ENCODE measurements at places on chromosomes 2 and 18. TPM values are rescaled to one million over a fixed set of nuclear protein-coding genes. Genes with fewer than 3 reads are reported as not detected.

The CNGA3 gene
- total RNA-seq, result 0.10 TPM

- DNase-seq, result no peak
Measured at GRCh38 chr2:186909095-186909494, 60.1 kb upstream of the ZSWIM2 start.

DNA sequence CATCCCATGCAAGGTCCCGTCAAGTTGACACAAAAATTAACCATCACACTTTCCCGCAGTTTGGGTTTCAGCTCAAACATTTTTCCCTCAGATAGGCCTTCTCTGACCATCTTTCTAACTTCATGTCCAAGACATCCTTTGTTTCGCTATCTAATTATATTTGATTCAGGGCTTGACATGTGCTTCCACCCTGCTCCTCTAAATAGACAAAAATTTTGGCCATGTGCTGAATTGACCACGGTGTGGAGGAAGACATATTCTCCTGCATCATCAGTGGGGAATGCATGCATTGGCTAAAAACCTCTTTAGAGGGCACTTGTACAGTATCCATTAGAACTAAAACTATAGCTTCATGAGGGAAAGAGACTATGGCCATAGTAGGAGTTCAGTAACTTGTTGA lies 81.2 kb downstream of the PLCL1 start:
- DNase-seq, result no peak

The ALPP gene
- total RNA-seq, result not detected

The MTIF2 gene
- 22.9 TPM for total RNA-seq

The ACTG2 gene
- total RNA-seq, result 8.3 TPM

The FABP1 gene
- total RNA-seq, result not detected

The ASXL3 gene
- 7.2 TPM for total RNA-seq

The IGFBP2 gene
- 1,170 TPM for total RNA-seq

- DNase-seq, result peak; percentile 90
Measured at GRCh38 chr2:201451292-201452057, at the start of the genes STRADB and TRAK2. Gene STRADB, plus strand, starts transcription at chr2:201451740. Its CDS starts 3,101 bp downstream, at chr2:201454841. Gene TRAK2, minus strand, starts transcription at chr2:201451458. Its CDS starts 30,951 bp downstream, at chr2:201420507.

DNA sequence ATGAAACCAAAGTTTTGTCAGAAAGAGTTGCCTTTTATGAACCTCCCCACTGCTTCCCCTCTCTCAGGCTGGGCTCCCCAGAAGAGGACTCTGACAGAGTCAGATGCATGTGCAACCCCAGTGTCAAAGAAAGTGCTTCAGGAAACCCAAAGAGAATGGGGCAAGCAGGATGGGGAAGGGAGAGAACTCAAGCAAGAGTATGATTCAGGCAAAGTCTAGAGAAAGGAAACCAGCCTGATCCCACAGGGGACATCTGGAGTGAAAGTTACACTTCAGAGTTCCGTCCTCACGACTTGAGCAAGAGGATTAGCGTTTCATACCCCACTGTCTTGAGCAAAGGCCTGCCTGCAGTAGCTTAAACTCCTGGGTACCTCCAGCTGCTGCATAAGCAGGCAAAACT lies 51.8 kb upstream of the EPC2 start:
- DNase-seq, result no peak

DNA sequence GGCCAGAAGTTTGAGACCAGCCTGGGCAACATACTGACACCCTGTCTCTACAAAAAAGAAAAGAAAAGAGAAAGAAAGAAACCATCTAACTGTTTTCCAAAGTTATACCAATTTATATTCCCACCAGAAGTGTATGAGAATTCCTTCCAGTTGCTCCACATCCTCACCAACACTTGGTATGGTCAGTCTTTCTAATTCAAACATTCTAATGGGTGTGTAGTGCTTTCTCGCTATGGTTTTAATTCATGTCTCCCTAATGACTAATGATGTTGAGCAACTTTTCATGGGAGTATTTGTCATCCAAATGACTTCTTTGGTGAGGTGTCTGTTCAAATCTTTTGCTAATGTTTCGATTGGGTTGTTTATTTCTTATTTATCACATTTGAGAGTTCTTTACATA lies 10.5 kb upstream of the B3GNT7 start:
- no peak for DNase-seq

Measured in endothelial cell (in vitro differentiated cells).